ENCODE measurements at places on chromosomes 13 and 19. TPM values are rescaled to one million over a fixed set of nuclear protein-coding genes. Genes with fewer than 3 reads are reported as not detected.

- DNase-seq: no peak
Measured at GRCh38 chr13:29958476-29958875, 108.1 kb upstream of the UBL3 start.

GRCh38 chr19:18091217-18091608 lies 4.5 kb upstream of the IL12RB1 start:
- DNase-seq: no peak

Gene KLK6
- total RNA-seq: not detected

GRCh38 chr13:79519255-79519654 lies 38.3 kb downstream of the NDFIP2 start:
- no peak for DNase-seq

GRCh38 chr13:99389520-99390304 lies 82.5 kb upstream of the GPR183 start:
- no peak for DNase-seq
